ENCODE measurements at places on chromosomes 6 and 20. TPM values are rescaled to one million over a fixed set of nuclear protein-coding genes. Genes with fewer than 3 reads are reported as not detected.

- DNase-seq, result no peak
Observed at GRCh38 chr6:10174056-10174455, 240.8 kb downstream of the TFAP2A start.

Gene CMTR1
- total RNA-seq, result 50.0 TPM

DNA sequence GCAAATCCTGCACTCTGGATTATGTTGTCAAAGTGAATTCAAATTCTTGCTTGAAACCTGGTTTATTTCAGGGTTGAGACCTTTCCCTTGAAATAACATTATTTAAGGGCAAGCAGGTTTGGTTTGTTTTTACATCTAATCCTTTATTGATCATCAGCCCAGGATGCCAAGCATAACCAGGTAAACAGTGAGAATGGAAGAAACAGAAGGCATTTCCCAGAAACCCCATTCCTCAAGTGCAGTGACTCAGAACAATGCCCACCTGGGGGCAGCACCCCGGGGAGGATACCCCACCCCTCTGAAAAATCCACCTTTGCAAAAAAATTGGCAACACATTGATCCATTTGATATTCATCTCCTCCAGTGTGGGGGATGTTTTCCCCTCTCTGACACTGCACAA, 32.5 kb downstream of the POFUT1 start:
- no peak for DNase-seq

- DNase-seq, result peak; percentile 75
Observed at GRCh38 chr20:21048841-21049273, 57.3 kb downstream of the LINC00237 start.

Gene PNPLA1
- not detected for total RNA-seq

Gene SLC16A10
- 2.4 TPM for total RNA-seq

GRCh38 chr6:19413323-19413722, 423.8 kb upstream of the ID4 start:
- DNase-seq, result no peak

Gene CCDC170
- 0.31 TPM for total RNA-seq

Gene SPATS1
- total RNA-seq, result not detected

GRCh38 chr6:163627274-163628062, 212.9 kb downstream of the QKI start:
- no peak for DNase-seq

DNA sequence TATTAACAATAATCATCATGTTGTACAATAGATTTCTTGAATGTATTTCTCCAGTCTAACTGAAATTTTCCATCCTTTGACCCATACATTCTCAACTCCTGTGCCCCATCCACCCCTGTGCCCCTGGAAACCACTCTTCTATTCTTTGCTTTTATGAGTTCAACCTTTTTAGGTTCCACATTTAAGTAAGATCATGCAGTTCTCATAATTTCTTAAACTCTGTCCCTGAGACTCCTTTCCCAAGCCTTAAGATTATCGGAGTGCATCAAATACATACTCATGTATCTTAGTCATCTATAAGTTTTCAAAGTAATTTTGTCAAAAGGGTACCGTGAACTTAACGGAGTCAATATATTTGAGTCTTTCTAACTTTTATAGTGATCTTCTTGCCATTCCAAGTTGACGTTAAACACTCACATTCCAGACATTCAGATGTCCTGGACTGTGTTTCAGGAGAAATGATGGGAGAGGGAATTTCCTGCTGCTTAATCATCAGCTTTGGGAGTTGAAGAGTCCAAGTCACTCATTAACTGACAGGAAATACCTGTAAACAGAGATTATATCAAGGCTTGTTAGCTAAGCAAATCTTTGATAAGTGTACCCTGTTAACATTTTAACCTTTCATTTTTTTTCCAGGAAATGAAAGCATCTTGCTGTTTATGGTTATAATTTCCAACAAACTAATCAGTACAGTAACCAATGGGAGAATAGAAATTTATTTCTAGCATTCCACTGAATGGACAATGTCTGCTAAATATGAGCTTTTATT, 73.3 kb downstream of the ADGRG6 start:
- no peak for DNase-seq

Gene LST1
- total RNA-seq, result 1.7 TPM

GRCh38 chr20:6636209-6637159, 131.0 kb upstream of the BMP2 start:
- peak; percentile 22 for DNase-seq

- DNase-seq, result no peak
Observed at GRCh38 chr6:115004982-115005381, 662.2 kb upstream of the HS3ST5 start.

Gene SNX21
- total RNA-seq, result 11.9 TPM

Gene PRDM13
- total RNA-seq, result not detected

Gene SAMD10
- total RNA-seq, result 5.0 TPM

DNA sequence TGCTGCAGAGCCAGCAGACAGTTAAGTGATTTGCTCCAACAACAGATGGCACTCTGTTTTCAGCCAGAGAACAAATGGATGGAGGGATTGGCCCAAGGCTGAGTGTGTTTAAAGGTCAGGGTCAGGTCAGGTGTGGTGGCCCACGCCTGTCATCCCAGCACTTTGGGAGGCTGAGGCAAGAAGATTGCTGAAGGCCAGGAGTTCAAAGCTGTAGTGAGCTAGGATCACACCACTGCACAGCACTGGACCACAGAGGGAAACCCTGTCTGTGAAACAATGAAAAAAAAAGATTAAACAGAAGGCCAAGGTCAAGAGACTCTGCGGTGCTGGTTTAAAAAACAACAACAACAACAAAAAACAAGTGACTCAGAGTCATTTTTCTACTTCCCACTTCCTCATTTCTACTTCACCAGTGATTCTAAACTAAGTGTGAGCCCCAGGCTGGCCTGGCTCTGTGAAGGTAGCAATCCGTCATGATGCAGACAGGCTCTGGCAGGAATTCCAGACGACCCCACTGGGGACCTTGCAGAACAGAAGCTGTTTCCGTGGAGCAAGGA, 42.5 kb upstream of the ARMC2 start:
- DNase-seq, result no peak

- DNase-seq, result no peak
Observed at GRCh38 chr6:125732398-125732797, 17.0 kb upstream of the HEY2 start.

Gene ESR1
- total RNA-seq, result 0.05 TPM

DNA sequence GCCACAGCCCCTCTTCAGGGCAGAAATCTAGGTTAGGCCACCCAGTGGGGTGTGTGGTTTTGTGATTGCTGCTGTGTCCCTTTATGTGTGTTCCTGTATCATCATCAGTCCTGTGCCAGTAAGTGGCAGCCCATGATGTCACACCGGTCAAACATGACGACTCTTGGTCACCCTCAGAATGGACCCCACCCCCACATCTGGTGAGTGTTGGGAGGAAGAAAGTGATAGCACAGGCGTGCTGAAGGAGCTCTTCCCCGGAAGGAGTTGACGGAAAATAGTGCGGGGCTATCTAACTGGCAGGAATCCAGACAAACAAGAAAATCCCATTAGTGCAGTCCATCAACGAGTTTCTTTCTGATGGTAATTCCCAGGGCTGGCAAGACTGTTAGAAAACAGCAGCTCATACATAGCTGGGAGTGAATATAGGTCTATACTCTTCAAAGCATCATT, 33.4 kb upstream of the IL17A start:
- DNase-seq, result no peak

DNA sequence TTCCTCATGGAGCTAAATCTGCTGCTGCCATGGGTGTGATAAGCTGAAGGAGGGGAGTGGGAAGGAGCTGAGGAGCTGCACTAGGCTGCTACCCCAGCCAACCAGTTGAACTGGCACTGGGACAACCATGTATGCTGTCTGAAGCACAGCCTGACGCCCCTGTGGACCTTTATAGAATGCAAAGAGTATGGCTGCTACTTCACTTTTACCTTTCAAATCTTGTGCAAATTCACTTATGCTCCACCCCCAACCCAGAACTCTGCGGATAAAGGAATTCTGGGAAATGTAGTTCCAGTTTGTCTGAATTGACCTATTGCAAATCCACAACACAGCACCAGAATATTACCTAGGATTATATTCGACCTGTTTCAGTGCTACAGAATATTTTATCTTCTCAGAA, 217.4 kb upstream of the SLC35B3 start:
- DNase-seq, result no peak

DNA sequence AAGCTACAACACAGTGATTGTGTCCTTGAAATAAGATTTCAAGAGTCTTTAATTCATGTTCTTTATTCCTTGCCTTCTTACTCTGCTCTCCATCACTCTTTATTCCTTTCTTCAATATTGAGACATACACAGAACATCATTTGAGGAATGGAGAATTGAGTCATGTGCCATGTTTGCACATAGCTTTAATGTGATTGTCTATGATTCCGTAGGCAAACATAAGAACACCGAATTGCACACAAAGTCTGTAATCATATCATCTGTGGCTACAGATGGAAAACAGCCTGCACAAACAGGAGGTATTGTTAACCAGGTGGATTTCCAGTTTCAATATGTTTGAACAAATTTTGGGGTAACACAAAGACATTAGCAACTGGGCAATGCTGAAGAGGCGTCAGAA, 571.6 kb upstream of the GJE1 start:
- no peak for DNase-seq

DNA sequence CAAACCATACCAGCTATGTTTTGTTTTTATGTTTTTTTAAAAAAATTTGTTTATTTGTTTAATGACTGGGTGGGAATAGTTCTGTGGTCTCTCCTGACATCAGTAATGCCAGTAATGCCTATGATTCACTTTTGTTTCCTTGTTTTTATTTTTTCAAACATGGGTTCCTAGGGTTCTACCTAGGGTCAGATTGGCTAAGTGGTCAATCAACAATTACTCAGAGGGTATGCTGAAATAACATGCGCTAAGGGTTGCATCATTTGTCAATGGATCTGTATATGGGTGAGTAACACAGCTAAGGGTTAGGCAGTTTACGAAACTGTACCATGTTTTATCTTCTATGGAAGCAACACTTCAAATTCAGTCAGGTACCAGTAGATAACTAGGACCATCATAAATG, 583.8 kb upstream of the GJE1 start:
- DNase-seq, result no peak

Gene RGS17
- total RNA-seq, result 12.0 TPM

DNA sequence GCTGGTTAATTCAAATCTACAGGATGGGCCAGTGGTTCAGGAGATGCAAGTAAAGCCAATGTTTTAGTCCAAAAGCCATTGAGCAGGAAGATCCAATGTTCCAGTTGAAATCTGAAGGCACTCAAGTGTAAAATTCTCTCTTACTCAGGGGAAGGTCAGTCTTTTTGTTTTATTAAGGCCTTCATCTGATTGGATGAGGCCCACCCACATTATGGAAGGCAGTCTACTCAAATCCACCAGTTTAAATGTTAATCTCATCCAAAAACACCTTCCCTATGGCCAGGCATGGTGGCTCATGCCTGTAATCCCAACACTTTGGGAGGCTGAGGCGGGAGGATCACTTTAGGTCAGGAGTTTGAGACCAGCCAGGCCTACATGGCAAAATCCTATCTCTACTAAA, 31.3 kb upstream of the BEND6 start:
- no peak for DNase-seq

Gene RAET1L
- total RNA-seq, result not detected

Gene ZKSCAN4
- total RNA-seq, result 10.6 TPM

- no peak for DNase-seq
Observed at GRCh38 chr6:150100745-150101144, 31.8 kb upstream of the ULBP3 start.

GRCh38 chr6:130366107-130367005, 539 bp downstream of the TMEM200A start:
- peak; percentile 65 for DNase-seq

DNA sequence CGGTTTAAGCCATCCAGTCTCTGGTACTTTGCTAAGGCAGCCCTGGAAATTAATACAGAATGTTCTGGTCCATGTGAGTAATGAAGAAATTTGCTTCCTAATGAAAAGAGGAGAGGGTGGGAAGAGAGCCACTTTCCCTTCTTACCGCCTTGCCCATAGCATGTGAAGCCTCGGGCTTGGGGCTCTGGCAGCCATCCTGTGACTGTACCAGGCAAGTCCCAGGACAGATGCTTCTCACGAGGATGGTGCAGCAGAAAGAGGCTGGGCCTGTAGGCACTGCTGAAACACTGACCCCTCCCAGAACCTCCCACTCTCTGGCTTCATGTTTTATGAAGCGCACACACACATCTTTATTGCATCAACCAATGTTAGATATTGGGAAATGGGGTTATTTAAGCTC, 74.8 kb downstream of the IYD start:
- no peak for DNase-seq

Gene LTV1
- total RNA-seq, result 20.7 TPM

- peak; percentile 50 for DNase-seq
Observed at GRCh38 chr6:158518191-158519127, 41.4 kb upstream of the TMEM181 start.

Gene TFAP2B
- not detected for total RNA-seq

DNA sequence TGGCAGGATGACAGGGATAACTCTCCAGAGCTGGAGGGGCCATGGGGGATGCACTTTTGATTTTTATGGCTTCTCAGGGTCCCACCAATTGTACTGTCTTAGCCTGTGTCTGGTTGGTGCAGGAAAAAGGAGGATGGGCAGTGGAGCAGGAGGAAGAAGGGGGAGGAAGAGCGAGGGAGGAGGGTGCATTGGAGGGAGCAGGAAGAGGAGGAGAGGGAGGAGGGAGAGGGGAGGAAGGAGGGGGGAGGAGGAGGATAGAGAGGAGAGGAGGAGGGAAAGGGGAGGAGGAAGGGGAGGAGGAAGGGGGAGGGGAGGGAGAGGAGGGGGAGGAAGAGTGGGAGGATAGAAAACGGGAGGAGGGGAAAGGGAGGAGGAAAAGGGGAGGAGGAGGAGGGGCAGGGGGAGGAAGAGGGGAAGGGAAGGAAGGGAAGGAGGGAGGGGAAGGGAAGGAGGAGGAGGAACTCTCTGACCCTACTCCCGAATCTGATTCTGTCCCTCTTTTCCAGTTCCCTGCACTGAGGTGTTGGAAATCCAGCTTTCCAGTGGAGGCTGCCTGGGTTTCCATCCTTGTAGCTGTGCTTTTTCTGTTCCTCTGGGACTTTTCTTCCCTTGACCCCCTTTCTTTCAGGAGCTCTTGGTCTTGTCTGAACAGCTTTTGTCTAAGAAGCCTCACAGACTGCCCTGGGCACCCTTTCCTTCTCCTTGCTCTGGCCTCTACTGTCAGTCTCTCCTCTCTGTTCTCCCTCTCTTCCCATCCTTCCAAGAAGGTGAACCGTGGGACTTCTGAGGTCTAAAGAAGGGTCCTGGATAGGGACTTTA, 149.4 kb downstream of the DHX35 start:
- DNase-seq, result no peak

Gene CST2
- total RNA-seq, result not detected

Data from endothelial cell (in vitro differentiated cells).